ENCODE measurements at places on chromosomes 3 and 15. TPM values are rescaled to one million over a fixed set of nuclear protein-coding genes. Genes with fewer than 3 reads are reported as not detected.

DNA sequence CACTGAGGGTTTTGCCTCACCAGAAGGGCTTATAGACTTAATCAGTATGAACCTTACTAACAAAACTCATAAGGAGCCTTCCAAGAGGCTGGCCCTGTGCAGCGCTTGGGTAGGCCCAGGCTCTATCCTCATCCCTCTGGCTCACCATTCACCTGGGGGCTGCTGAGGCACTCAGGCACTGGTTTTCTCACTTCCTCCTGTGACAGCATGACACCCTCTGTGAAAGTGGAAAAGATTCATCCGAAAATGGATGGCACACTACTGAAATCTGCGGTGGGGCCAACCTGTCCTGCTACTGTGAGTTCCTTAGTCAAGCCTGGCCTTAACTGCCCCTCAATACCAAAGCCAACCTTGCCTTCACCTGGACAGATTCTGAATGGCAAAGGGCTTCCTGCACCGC, 41.3 kb downstream of the PSMD6 start:
- no peaks in the 10 kb centered on the region for H3K27me3 ChIP-seq
- peak overlapping the region; percentile 91 for H3K27ac ChIP-seq
- no peak for DNase-seq
- no peak overlapping the region for H3K4me3 ChIP-seq
- peaks cover 15% of the 10 kb centered on the region for H3K36me3 ChIP-seq

DNA sequence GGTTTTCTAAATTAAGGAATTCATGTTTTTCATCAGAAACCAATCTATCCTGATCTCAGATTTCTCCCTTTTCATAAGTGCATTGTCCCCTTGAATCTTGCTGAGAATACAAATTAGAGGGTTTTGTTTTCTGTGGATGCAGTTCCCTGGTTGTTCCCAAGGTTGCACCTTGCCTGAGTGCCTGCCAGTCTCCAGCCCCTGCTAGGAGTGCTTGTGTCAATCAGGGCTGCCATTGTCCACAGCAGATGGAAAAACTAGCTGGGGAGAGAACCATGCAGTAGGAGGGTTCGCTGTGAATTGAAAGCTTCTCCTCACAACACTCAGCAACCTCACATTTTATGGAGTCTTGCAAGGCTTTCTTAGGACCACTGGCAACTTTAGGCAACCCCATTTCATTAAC, 210.8 kb upstream of the CTNNB1 start:
- no peak overlapping the region for H3K27ac ChIP-seq
- DNase-seq: no peak
- H3K4me1 ChIP-seq: no peaks in the 10 kb centered on the region
- H3K4me3 ChIP-seq: no peak overlapping the region
- H3K27me3 ChIP-seq: peaks cover 25% of the 10 kb centered on the region
- no peaks in the 10 kb centered on the region for H3K36me3 ChIP-seq

The CNTN6 gene
- not detected for total RNA-seq

DNA sequence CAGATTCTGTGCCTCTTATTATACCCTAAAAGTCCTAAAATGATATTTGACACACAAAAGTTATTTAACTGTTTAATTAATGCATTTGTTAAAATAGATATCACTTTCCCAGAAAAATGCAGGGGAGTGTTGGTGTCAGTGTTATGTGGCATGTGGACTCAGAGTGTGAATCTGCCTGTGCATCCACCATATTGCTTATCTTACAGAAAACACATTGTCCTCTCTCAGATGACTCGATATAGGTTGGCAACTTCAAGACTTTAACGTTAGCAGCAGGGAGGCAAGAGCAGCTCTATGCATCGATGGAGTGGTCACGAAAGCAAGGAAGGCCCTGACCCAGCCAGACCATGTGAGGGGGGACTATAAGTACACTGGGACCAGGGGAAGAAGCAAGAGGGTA, 165.4 kb upstream of the DCBLD2 start:
- no peak overlapping the region for H3K4me3 ChIP-seq
- H3K4me1 ChIP-seq: no peaks in the 10 kb centered on the region

DNA sequence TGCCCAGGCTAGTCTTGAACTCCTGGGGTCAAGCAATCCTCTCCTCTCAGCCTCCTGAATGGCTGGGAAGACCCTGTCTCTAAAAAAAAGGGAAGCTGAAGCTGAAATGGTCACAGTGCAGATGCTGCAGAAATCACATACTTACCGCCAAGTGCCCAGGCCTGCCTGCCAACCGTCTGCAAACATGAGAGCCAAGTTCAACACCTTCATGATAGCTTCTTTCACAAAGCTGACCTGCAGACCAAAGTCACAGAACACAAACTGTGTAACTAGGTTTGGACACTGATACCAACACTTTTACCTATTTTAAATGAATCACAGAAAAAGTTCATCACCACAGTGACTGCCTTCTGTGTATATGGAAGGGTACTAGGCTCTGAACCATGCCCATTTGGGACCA, 22.8 kb upstream of the CYFIP1 start:
- peaks cover 6% of the 10 kb centered on the region for H3K36me3 ChIP-seq
- H3K27me3 ChIP-seq: no peaks in the 10 kb centered on the region
- no peak for DNase-seq
- no peak overlapping the region for H3K27ac ChIP-seq
